ENCODE measurements at places on chromosomes 1 and 21.

DNA sequence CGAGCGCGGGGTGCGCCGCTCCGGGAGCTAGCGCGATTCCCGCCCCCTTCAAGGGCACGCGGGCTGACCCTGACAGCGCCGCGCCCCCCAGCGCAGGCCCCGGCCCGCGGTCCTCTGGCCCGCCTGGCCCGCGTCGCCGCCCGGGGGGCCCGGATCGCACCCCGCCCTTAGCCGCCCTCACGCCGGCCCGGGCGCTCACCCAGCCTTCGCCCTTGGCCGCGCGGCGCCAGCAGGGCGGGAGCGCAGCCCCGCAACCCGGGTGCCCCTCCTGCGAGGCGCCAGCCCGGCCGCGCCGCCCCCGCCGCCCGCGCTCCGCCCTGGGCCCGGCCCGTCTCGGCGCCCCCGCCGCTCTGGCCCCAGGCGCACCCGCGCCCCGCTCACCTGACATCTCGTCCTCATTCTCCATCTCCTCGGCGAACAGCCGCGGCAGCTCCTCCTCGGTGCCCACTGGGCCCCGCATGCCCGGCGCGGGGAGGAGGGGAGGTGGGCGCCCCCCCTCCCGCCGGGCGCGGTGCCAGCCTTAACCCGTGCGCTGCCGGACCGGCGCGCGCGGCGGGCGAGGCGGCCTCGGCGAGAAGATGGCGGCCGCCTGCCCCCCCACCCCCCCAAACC is 451 bp downstream of the CHD5 start:
- DNase-seq: no peak

DNA sequence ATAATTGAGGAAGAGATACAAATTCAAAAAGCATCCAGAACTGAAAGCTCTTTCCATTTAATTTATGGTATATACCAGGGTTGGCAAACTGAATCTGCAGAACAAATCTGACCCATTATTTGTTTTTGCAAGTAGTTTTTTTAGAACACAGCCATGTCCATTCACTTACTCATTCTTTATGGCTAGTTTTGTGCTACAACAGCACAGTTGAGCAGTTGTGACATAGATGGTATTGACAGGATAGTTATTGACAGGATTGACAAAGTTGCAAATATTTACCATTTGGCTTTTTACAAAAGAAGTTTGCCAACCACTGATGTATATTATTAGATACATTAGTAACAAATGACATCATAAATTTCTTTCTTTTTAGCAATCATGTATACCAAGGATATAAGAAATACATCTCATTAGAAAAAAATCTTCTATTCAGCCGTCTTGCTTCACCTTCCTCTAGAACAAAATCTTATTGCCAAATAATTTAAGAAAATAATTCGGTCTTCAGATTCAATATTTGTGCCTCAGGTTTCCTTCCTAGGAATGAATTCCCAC is 9.4 kb downstream of the ADAMTS1 start:
- DNase-seq: no peak

- no peak for DNase-seq
Measured at GRCh38 chr1:69595486-69595885, 27.8 kb downstream of the LRRC7 start.

DNA sequence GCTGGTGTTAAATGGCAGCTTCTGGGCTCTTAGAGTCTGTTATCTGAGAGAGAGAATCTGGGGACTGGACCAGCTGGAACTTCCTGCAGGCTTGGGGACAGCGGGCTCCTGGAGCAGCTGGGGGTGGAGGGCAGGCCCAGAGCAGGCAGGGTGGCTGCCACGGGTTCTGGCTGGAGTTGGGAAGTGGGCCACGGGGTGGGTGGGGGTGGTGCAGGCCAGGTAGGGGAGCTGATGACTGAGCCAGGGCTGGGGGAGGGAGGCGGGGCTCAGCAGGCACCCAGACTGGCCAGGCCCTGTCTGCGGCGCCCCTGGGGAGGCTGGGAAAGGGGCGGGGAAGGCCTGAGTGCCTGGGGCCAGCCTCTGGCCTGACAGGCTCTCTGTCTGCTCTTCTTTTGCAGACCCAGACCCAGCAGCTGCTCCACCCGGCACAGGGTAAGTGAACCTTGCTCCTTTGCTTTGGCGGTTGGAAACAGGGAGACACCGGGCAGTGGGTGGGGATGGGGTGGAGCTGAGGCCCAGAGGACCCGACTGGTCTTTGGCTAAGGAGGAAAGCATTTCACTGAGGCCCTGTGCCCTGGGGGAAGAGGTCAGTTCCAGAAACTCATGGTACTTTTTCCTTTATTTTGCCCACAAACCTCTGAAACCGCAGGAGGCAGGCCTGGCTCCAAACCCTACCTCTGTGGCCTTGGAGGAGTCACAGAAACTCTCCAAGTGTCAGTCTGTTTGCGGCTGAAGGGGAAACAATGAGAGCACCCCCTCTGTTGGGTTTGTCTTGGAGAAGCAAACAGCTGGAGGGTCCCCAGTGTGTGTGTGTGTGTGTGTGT is 48.8 kb downstream of the ARHGEF10L start:
- DNase-seq: peak; percentile 63

GRCh38 chr1:45016767-45017166 is 4.7 kb downstream of the UROD start:
- no peak for DNase-seq

DNA sequence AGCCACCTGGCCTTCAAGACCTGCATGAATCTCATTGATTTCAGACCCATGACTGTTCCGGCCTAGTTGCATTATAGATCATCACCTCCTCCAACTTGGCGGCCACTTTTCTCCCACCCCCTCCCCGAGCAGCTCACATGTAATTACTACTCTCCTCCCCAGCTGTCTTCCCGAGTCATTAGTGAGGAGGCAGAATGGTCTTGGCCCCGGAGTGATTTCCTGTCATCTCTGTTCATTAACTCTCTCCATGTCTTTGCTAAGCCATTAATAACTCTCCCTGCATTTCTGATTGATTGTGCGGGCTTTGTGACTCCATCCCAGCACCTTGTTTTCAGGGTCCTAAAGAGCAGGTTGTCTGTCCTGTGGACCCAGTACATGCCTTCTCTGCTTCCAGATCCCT is 75.6 kb upstream of the CNTN2 start:
- DNase-seq: no peak

DNA sequence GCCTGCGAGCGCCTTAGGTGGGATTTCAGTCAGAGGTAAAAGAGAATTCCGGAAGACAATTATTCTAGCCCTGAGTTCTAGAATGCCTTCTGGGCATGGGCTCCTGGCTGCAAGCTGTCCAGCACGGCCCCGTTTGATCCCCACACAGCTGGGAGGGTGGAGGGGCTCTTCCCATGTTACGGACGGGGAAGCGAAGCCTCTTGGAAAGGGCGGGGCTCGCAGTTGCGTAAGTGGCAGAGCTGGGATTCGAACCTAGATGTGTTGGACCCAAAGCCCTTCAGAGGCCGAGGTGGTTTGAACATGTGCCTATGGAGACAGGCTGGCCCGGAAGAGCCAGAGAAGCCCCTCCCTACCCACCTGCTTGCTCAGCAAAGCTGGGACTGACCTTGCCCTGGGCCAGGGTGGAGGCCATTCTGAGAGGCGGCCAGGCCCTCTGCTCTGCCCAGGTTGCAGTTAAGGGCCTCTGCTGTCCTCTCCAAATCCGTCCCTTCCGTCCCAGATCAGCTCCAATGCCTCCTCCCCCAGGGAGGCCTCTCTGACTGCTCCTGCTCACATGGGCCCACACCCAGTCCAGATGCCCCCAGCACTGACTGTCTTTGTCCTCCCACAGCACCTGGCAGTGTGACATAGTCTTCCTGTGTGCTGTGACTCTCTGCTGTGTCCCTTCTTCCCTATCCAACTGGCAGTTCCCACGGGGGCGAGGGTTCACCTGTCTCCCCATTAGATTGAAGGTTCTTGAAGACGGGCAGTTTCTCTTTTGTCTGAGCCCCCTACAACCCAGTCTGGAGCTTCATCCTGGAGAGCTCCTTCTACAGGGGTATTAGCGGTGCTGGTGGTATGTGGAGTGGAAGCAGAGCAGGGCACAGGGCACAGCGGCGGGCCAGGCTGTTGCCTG is 1.2 kb upstream of the HSPB7 start:
- DNase-seq: no peak

DNA sequence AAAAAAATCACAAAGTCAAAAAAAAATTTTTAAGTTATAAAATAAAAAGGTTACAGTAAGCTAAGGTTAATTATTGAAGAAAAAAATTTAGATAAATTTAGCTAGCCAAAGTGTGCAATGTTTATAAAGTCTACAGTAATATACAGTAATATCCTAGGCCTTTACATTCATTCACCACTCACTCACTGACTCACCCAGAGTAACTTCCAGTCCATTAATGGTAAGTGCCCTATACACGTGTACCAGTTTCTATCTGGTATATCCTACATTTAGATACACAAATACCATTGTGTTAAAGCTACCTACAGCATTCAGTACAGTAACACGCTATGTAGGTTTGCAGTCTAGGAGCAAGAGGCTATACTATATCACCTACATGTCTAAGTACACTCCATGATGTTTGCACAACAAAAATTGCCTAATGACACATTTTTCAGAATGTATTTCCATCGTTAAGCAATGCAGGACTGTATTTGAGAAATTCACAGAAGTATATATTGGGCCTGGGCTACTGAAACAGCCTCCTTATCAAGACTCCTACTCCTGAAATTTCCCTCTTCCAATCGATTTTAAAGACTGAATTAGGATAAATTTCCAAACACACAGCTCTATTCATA is 155.1 kb downstream of the COP1 start:
- DNase-seq: no peak

DNA sequence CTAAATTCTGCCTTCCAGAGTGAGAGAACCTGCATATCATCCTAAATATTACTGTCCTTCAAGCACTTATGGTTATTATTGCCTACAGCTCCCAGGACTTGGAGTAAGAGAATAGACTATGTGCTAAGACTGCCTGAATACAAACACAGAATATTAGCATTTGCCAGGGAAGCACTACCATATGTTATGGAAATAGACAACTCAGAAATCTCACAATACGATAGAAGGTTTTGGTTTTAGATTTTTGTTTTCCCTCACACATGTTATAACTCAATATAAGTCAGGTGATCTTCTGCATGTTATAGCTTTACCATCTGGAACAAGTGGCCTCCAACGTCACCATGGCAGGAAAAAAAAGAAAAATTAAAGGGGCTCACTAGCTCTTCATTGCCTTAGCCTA is 413.9 kb downstream of the LRRIQ3 start:
- no peak for DNase-seq

GRCh38 chr1:165207853-165208515 is 148.5 kb downstream of the LMX1A start:
- no peak for DNase-seq

GRCh38 chr1:55128418-55128995 is 86.7 kb downstream of the USP24 start:
- no peak for DNase-seq

- no peak for DNase-seq
Measured at GRCh38 chr1:164263540-164263939, 295.4 kb upstream of the PBX1 start.

- no peak for DNase-seq
Measured at GRCh38 chr1:211330282-211330936, 3.8 kb downstream of the TRAF5 start.

DNA sequence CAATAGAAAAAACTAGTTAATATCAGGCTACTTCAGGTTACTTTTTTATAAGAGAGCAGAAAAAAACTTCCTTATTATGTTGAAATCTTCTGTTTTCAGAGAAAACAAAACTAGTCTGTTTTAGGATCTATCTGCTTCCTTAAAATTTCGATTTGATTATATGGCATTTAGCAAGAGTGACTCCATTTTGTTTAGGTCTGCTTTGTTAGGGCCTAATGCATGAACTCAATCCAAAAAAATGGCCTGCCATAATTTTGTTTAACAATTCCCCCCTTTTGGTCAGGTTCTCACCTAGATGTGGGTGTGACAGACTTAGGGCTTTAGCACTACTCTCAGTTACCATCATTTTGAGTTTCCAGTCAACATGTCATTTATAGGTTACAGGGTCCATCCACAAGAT is 89.8 kb upstream of the GNG12 start:
- no peak for DNase-seq

DNA sequence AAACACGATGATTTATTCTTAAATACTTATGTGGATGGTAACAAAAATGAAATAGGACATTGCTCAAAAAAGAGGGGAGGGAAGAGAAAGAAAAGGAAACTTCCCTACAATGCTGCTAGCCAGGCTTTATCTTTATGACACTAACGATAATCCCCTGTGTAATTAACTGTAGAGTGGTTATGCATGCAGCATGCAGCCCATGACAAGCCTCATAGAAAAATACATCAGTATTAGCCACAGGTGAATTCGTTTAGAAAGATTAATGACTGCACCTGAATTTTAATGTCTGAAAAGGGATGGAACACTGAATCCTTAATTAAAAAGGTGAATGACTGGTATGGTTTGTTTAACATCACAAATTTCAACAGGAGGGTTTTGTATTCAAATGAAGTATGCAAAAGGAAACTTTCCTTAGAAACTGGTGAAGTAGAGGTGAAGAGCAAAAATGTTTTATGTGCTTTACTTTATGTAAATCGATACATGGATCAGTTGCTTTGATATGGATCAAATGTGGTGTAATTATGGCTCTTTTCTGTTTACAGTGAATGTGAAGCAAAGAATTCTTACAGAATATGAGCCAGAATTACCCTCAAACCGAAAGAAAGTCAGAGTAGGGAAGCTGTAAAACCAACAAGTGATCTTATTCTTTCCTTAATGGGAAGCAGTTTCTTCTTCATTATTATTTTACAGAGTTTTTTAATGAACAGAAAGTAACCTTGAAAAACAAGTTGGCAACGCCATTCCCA is 569.6 kb upstream of the ADGRL2 start:
- DNase-seq: no peak

DNA sequence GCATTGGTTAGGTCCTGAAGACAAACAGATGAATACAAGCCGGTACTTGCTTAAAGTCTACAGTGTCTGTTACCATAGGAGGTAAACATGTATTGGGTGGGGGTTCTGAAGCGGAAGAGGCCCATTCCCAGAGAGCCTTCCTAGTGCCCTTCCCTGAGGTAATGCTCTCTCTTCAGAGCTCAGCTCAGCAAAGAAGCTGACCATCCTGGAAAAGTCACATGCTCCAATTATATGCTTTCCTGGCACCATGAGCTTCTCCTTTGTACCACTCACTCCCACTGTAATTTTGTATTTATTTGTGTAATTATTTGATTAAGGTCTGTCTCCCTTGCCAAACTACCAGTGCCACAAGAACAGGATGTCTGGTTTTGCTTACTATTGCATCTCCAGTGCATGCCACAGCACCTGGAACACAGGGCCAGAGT is 42.0 kb downstream of the RAB3B start:
- no peak for DNase-seq

GRCh38 chr21:44701541-44701940 is 4.6 kb downstream of the KRTAP10-12 start:
- DNase-seq: no peak

Data from GM04503 (cell line).